ENCODE measurements at places on chromosomes 6 and 20.

- no peak for DNase-seq
Measured at GRCh38 chr20:23034721-23035671, at the start of gene SSTR4. Gene SSTR4, plus strand, starts transcription at chr20:23035312. Its CDS starts 172 bp downstream, at chr20:23035484.

DNA sequence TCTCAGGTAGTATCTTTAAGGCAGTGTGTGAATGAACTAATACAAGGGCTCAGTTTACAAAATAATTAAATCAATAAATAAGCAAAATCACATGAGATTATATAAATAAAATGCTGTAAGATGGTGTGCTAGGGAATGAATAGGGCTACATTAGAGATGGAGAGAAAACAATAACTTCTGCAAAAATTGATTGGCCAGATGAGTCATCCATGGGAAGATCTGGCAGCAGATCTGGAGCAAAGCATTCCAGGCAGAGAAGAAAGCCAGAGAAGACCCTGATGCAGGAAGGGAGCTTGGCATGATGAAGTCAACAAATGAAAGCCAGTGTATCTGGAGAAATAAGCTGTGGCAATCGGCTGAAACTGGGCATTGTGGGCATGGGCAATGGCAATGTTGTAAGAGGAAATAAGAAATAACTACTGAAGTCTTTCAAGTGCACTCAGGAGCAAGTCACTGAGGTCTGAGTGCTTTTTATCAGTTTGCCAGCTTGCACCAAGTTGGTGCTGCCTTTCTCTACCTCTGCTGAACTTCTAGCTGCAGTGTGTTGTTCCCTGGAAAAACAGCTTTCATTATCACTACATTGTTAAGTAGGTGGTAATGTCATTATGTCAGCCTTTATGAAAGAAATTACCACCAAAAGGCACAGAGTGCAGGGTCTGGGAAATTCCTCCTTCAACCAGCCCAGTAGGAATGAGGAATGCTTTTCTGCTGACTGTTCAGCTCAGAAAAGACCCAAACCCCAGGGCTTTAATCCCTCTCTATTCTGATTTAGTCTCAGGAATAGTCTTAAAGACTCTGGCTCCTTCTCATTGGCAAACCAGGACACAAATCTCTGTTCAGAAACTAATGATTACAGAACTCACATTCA, 231.6 kb downstream of the HTR1B start:
- no peak for DNase-seq

- DNase-seq = no peak
Measured at GRCh38 chr6:91042656-91043055, 455.8 kb upstream of the MAP3K7 start.

DNA sequence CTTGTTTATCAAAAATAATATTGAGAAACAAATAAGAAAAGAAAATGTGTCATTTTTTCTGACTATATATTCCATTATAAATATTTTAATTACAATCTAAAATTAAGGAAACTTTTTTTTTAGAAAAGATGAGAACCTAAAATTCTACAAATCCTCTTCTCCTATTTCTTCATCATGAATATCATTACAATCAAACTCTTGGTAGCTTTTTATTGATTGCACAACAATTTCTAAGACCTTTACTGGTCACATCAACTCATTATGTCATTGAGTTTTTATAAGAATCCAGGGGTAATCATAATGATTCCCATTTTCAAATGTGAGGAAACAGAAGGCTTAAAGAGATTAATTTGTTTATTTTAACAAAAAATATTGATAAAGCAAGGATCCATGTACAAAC, 841.0 kb downstream of the FRK start:
- DNase-seq = no peak

- DNase-seq = no peak
Measured at GRCh38 chr6:63496361-63496804, 75.9 kb upstream of the LOC128125822 start.

GRCh38 chr20:4809707-4810106, 88.0 kb downstream of the PRND start:
- DNase-seq = no peak

GRCh38 chr20:51140671-51141070, 117.8 kb upstream of the KCNG1 start:
- no peak for DNase-seq

GRCh38 chr6:45631396-45631795, 253.7 kb upstream of the SUPT3H start:
- no peak for DNase-seq

DNA sequence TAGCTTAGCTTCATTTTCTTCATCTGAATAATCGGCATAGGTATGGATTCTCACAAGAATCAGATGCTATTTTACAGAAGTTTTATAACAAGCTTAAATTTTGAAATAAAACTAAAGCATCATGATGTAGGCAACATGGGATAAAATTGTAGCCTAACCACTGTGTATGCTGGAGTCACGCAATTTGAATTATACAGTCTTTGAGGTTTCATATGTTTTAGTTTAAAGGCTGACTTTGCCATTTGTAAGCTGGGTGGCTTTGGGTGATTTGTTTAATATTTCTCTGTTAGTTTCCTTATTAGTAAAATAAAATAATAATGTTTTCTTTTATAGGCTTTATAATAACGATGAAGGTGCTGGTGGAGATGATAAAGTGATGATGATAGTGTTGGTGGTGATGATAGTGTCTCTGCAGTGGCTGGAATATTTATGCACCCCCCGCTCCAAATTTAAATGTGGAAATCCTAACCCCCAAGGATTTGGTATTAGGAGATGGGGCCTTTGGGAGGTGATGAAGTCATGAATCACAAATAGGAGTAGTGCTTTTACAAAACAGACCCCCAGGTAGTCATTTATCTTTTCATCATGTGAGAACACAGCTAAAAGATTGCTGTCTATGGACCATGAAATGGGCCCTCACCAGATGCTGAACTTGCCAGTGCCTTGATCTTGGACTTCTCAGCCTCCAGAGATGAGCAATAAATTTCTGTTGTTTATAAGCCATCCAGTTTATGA, 42.0 kb downstream of the DOK5 start:
- no peak for DNase-seq

DNA sequence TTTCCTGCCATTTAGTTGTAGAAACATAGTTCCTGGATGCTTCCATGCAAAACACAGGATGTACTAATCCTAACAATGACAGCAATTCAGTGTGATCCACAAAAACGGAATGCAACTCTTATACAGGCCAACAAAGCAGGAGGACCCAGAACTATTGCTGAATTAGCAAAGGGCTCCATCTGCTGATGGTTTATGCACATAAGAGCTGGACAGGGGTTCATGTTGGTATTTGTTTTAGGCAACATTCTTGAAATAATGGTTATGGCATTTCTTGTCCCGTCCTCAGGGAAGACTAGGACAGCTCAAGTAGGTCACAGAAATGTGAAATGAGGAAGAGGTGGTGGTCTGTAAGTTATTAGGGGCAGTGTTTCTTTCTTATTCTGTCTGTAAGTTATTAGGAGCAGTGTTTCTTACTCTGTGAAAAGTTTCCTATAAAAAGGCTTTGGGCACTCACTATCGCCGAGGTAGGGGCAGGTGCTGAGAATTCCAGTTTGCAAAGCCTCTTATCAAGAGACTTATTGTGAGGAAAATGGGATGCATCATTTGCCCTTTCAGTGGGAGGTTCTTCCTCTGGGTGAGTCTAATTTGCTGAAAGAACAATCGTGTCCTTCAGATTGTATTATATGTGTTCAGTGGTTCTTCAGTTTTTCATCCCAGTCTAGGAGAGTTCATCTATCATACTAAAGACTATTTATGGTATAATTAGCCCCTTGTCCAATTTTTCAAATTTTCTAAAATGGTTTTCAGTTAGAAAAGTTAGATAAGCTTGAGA, 171.1 kb downstream of the MCHR2 start:
- DNase-seq = peak; percentile 64

- DNase-seq = no peak
Measured at GRCh38 chr6:47440719-47441118, 36.9 kb upstream of the CD2AP start.

GRCh38 chr20:17077030-17077429, 149.8 kb upstream of the PCSK2 start:
- peak; percentile 96 for DNase-seq

DNA sequence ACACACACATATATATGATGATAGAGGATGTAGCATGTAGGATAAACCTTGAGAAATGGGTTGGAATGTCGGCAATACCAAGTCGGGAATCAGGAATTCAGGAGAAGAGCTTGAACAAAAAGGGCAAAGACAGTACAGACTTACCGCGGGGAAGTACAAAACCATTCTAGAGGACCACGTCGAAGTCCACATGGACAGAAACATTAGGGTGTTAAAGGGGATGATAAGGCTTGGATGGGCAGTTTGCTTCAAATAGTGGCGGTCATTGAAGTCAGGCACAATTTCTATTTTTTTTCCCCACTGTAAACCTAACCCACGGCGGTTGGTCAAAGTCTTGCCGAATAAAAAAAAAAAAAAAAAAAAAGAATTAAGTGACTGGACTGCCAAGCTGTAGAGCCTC, 766 bp upstream of the NUS1 start:
- no peak for DNase-seq

GRCh38 chr6:30890646-30891449, 6.5 kb downstream of the DDR1 start:
- no peak for DNase-seq

GRCh38 chr6:30359276-30359675, 14.3 kb downstream of the RPP21 start:
- no peak for DNase-seq

DNA sequence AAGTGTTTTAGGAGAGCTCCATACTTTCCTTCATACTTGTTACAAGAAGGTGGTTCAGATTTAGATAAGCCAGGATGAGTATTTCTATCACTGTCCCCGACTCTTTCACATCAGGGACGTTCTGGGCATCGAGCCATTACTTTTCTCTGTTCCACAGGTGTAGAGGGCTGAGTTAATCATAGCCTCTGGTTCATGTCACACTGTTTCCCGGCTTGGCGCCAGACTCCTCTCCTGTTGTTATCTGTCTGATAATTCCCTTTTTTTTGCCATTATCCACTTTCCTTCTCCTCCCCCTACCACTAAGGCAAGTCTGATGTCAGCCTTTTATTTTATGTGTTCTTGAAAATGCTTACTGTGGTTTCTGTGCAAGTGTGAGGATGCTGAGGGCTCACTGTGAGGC, 593.4 kb downstream of the UTRN start:
- DNase-seq = peak; percentile 40

GRCh38 chr20:12371990-12372389, 454.3 kb downstream of the BTBD3 start:
- peak; percentile 89 for DNase-seq

DNA sequence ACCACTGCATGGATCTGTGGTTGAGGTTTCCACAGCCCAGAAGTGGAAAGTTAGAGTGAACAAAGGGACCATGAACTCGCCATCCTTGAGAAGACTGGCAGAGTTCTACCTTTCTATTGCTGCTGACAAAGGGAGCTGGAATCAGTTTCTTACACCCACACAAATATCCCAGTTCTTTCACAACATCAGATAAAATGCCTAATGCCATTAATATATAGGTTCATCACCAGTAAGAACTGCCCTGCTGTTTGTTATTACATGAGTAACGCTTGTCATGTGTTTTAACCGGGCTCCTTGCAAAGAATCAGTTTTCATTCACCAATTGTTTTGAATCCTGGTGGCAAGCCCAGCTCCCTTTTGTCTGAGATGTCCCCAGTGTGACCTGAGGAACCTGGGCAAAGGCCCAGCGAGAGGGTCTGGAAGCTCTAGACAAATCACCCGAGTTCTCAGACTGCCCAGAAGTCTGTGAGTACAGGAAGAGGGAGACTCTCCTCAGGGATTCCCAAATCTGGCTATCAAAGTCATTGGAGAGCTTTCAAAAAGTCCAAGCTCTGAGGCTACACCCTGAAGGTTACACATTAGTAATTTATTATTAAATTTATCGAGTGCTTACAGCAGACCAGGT, 7.5 kb upstream of the CD164 start:
- no peak for DNase-seq

GRCh38 chr20:41308290-41308711, 9.2 kb downstream of the ZHX3 start:
- DNase-seq = no peak

- DNase-seq = no peak
Measured at GRCh38 chr6:48027704-48028435, 83.1 kb downstream of the PTCHD4 start.

DNA sequence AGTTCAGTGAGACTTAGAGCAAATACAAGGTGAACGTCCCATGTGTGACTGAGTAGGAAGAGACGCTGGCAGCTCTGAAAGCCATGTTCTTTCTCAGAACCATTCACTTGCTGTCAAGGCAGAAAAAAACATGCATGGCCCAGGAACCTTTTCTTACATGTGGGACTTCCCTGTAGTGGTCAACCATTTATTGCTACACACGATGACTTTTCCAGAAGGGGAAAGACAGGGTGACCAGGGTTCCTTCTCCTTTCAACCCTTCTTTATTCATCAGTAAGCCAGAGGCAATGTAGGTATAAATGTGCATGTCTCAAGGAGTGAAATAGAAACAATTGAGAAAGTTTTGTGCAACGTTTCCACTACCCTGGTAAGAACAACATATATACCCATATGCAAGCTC, 189.0 kb downstream of the NFATC2 start:
- DNase-seq = no peak

DNA sequence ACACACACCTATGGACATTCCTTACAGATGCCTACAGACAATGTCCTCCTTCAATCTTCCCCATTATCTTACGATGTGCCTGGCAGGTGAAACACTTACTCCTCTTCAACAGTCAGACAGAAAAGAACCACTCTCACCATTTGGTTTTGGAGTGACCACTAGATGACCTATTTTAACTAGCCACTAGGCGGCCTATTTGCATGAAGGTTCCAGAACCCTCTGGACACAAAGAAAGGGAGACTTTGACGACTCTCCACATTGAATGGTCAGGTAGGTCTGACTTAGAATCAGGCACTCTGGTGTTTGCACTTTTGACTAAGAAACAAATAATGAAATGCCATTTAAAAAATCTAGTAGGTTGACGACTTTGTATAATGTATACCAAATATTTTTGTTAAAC, 42.0 kb downstream of the PNLDC1 start:
- no peak for DNase-seq

GRCh38 chr6:53727748-53728147, 62.2 kb upstream of the KLHL31 start:
- no peak for DNase-seq

GRCh38 chr20:17172836-17173516, 53.9 kb upstream of the PCSK2 start:
- no peak for DNase-seq

GRCh38 chr20:19025430-19026120, 186.9 kb upstream of the SLC24A3 start:
- DNase-seq = no peak

- DNase-seq = no peak
Measured at GRCh38 chr6:41111017-41111416, 38.2 kb downstream of the NFYA start.

GRCh38 chr20:35196313-35196712, 24.4 kb downstream of the PROCR start:
- DNase-seq = no peak

GRCh38 chr6:5093231-5094015, 8.3 kb downstream of the PPP1R3G start:
- no peak for DNase-seq

- no peak for DNase-seq
Measured at GRCh38 chr6:45415315-45415714, 37.6 kb upstream of the SUPT3H start.

All from NCI-H1092 treated with DMSO at 0.1 percent for 48 hours (cell line).